Urinary bladder (tissue), 4 donors: ENCODE measurements at places on chromosomes 7 and 10. TPM values are rescaled to one million over a fixed set of nuclear protein-coding genes. Genes with fewer than 3 reads are reported as not detected.

GRCh38 chr10:93408783-93409182, 73.4 kb downstream of the MYOF start:
- DNase-seq, result no peak

DNA sequence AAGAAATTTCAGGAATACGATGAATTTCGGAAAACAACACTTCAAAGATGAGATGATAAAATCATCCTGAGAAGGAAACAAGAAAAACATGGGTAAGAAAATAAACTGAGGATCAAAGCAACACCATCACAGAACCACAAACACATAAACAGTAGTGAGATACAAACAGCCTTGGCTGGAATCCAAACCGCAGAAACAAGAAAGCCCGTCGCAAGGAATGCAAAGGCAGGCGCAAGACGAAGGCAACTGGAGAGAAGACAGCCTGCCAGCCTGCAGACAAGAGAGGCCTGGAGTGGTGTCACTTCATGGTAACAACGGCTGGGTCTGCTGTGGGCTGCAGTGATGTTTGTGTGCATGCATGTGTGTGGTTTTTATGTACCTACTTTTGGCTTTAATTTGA, 61.8 kb upstream of the DRGX start:
- no peak for DNase-seq

DNA sequence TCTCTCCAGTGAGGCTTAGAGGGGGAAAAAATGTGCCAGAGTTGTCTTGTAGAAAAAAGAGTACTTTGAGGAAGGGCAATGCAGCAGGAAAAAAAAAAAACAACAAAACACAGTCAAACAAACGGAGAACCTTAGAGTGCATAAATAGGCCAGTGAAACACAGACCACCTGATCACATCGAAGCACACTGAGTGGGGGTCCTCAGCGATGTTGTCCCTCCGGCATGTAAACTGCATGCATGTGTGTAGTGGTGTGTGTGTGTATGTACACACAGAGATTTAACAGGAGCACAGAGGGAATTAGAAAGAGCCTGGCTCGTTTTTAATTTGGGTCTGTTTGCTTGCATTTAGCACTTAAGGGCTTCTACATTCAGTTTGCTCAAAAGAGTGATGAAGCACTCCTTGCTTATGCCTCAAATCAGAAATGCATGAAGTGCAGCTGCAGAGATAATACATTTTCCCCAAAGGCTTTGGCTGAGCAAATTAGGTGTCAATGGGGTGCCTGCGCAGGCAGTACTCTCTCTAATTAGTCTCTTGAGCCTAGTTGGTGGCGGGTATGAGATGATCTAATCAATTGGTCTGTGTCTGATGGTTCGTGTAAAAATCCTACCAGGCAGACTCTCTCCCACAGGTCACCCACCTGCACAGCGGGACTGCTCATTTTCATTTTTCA, 62.7 kb upstream of the FZD1 start:
- DNase-seq, result no peak

GRCh38 chr10:71357792-71358265, 38.8 kb downstream of the SLC29A3 start:
- DNase-seq, result no peak

GRCh38 chr10:13528123-13528874, 515 bp downstream of the BEND7 start:
- DNase-seq, result no peak

GRCh38 chr10:64316833-64317232, 795.6 kb downstream of the REEP3 start:
- DNase-seq, result no peak

GRCh38 chr7:145050415-145050814, 214.6 kb upstream of the TPK1 start:
- no peak for DNase-seq

- no peak for DNase-seq
These were observed 13.7 kb upstream of the ZSCAN21 start for GRCh38 chr7:100035876-100036275.

GRCh38 chr7:112843151-112843550, 53.0 kb upstream of the TMEM168 start:
- DNase-seq, result no peak

GRCh38 chr7:158474488-158474887, 113.1 kb downstream of the PTPRN2 start:
- no peak for DNase-seq

GRCh38 chr7:103576641-103577040, 130.6 kb upstream of the SLC26A5 start:
- no peak for DNase-seq

- no peak for DNase-seq
These were observed 77.5 kb upstream of the CDK6 start for GRCh38 chr7:92913849-92914248.

DNA sequence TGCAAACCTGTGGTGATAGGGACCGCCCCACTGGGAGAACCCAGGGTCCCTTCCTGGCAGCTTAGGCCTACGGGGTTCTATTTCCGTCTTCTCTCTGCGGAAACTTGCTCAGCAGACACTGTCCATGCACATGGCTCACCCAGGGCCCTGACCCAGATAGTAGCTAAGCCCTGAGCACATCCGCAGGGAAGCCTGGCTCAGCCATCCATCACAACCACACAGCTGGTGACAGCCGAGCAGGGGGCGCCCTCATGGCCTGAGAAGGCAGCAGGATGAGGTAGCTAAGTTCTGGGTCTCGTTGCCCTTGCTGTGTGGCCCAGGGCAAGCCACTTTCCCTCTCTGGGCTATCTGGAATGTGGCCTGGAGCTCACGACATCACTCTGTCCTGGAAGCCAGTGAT, 23.3 kb downstream of the NPTX2 start:
- DNase-seq, result no peak

DNA sequence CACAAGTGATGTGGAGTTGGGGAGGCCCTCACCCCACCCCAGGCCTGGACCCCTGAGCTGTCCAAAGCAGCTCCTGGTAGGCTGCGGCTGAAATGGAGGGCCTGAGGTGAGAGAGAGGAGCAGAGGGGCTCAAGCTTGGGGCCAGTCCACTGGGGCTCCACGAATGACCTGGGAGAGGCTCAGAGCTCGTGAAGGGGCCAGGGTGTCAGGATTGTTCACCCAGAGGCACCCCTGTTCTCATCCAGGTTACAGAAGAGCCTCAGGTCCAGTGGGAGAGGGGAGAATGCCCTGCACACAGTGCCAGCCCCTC, 102.2 kb upstream of the RET start:
- no peak for DNase-seq

- DNase-seq, result no peak
These were observed 463.2 kb downstream of the GALNT17 start for GRCh38 chr7:71595176-71595575.

DNA sequence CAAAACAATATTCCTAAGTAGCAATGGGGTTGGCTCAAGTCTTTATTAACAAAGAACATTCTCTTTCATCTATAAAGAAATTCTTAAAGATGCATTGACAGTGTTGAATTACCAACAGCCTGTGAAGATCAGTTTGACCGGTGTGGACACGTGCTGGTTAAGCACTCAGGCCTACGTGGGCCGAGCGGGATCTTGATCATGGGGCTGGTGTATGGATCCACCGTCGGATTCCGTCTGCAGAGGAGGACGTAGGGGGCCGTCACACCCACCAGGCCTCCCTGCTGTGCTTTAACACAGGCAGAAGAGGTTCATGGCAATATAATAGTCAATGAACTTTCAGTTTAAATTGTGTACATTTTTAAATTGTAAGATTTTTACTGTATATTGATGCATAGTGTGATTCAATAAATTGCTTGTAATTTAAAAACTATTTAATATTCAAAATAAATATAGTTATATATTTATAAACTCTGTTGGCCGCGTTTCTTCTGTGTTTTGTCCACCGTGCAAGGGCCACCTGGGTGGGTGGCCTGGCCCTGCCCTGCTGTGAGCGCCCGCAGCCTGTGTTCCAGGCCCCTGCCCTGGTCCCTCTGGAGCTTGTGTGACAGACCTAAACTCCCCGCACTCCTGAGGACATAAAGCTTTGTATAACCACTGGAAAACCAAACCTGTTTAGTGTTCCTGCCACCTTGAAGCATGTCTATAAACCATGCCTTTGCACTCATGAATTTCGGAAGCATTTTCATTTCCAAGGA, 1.9 kb upstream of the BHLHA15 start:
- no peak for DNase-seq

GRCh38 chr7:51303142-51303525, 13.5 kb downstream of the COBL start:
- no peak for DNase-seq

The EFCAB10 gene
- polyA plus RNA-seq, result not detected

The ENTPD1 gene
- polyA plus RNA-seq, result 53.8 TPM

The KCND2 gene
- polyA plus RNA-seq, result 0.20 TPM

The DHTKD1 gene
- polyA plus RNA-seq, result 12.9 TPM

The EGFR gene
- 16.4 TPM for polyA plus RNA-seq

The VWC2 gene
- polyA plus RNA-seq, result 0.01 TPM

The ANLN gene
- polyA plus RNA-seq, result 1.4 TPM

The ZNF425 gene
- polyA plus RNA-seq, result 2.7 TPM

The SCRN1 gene
- polyA plus RNA-seq, result 39.6 TPM

The ZNF107 gene
- polyA plus RNA-seq, result 2.5 TPM

The TEX47 gene
- polyA plus RNA-seq, result not detected

The SLC18A2 gene
- polyA plus RNA-seq, result 2.5 TPM

The NUTM2A gene
- polyA plus RNA-seq, result 1.9 TPM
